Suppressor macrophage treated with lipopolysaccharide for 4 hours (primary cell): ENCODE measurements at places on chromosomes 3 and 15.

DNA sequence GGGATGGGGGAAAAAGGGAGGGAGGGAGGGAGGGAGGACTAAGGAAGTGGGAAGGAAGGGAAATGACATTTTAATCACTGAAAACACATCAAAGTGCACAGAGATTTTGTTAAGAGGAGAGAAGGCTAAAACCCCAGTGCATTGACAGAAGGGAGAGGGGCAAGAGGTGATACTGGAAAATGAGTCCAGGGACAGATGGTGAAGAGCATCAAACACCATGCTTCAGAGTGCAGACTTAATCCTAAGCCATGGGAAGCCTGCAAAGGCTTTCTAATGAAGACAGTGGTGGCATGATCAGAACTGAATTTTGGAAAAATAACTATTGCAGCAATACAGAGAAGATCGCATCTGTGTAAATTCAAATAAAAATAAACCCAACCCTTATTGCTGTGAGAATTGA lies 41.8 kb downstream of the HGD start:
- DNase-seq, result no peak

- DNase-seq, result no peak
Observed at GRCh38 chr3:159866201-159866746, 122.4 kb upstream of the IL12A start.

- no peak for DNase-seq
Observed at GRCh38 chr15:29704950-29705597, 117.2 kb downstream of the TJP1 start.

- no peak for DNase-seq
Observed at GRCh38 chr15:29123171-29123570, 146.5 kb downstream of the NSMCE3 start.

DNA sequence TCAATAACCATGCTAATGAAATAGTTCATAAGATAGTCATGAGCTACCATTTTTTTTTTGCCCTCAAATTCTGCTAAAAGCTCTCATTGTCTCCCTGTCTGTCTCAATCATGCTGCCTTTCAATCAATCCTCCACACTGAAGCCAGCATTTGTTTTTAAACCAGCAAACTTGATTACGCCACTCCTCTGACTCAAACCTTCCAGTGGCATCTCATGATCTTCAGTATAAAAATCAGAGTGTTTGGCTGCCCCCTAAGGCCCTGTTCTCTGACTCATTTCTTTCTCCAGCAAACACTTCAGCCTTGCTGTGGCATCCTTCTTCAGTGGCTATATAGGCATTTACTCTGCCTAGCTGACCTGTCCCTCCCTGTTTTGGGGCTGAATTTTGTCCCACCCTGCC lies 36.0 kb upstream of the EOMES start:
- peak; percentile 54 for DNase-seq

DNA sequence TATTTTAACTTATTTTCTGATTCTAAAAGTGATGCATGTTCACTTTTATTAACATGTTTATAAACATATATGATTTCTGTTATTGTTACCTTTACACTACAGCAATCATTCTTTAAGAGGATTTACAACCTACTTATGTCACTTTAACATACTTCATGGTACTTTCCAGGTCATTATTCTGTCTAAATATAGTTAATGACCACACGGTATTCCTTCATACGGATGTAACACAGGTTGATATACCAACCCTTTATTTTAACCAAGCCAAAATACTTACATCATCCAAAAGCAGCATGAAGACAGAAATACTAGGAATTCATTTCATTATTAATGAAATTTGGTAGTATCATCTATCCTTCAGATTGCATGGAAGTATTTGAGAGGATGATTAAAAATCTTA lies 18.6 kb downstream of the PIK3R4 start:
- DNase-seq, result no peak

DNA sequence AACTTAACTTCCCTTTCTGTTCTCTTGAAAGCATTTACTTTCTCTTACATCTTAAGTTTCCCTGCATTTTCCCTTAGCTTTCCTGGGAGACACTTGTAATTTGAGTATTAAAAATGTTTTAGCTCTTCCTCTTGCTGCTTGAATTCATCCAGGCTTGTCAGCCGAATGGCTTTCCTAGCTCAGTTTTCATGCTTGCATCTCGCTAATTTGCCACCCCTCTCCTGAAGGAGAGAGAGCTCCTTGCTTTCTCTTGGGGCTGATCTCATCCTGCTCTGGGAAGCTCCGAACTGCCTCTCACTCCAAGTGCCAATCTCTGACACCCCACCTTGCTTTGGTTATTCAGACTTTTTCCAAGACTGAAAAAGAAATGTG lies 374.6 kb upstream of the TBL1XR1 start:
- DNase-seq, result no peak

DNA sequence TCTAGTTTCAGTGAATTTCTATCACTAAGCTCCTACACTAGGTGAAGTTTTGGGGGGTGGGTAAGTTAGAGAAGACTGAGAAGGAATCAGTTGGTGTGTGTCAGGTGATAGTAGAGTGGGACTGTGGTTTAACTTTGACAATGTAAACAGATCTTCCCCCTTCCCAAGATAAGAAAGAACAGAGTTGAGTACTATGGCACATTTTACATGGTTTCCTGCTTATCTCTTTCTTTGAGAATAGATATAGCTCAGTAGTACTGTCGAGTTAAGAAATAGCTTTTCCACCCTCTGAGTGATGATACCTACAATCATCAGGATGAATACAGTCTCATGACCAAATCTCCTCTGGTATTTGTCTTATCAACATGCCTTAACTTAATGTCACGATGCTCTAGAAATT lies 42.8 kb downstream of the GAP43 start:
- DNase-seq, result no peak

GRCh38 chr3:58433400-58434167 lies at the start of gene PDHB:
Gene PDHB, minus strand, starts transcription at chr3:58433832. Its CDS starts 23 bp downstream, at chr3:58433809.
- DNase-seq, result peak; percentile 92

- DNase-seq, result no peak
Observed at GRCh38 chr3:155112661-155113389, 32.7 kb downstream of the MME start.

GRCh38 chr15:75578173-75578947 lies 755 bp downstream of the PTPN9 start:
- peak; percentile 64 for DNase-seq

DNA sequence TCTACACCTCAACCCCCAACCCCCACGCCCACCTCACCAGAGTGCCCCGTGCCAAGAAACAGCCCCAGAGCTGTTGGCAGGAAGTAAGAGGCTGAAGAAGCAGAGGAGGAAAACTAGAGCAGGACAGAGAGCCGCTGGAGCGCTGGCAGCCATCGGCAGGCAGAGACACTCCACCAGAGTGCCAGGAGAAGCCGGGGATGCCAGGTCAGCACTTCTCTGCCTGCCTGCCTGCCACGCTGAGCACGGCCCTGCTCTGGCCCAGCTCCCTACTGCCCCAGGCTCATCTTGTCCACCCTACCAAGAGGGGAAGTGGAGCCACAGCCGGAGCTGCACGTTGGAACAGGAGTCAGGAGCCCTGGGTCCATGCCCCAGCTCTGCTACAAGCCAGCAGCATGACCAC lies 29.7 kb downstream of the CACNA2D2 start:
- no peak for DNase-seq

DNA sequence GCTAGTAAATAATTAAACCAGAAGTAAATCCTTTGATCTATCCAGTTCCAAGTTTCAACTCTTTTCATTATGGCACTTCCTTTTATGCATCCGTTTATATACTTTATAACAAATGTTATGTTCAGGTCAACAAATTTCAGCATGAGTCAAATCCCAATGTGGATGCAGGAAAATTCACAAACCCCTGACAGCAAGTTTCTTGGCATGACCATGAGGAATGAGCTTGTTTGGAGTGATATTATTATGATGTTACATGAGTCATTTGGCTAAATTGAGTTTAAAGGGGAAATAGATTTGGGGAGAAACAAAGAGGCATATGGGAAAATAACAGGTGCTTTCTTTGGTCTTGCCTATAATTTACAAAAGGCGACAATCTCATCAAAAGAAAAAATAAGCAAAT lies 32.1 kb upstream of the KCNMB2 start:
- no peak for DNase-seq

GRCh38 chr15:31442699-31443111 lies 116.1 kb downstream of the KLF13 start:
- DNase-seq, result peak; percentile 86
